ENCODE measurements at places on chromosomes 3 and 15.
A peak's percentile ranks its signal among the peaks of the same experiment; 100 is the strongest.

DNA sequence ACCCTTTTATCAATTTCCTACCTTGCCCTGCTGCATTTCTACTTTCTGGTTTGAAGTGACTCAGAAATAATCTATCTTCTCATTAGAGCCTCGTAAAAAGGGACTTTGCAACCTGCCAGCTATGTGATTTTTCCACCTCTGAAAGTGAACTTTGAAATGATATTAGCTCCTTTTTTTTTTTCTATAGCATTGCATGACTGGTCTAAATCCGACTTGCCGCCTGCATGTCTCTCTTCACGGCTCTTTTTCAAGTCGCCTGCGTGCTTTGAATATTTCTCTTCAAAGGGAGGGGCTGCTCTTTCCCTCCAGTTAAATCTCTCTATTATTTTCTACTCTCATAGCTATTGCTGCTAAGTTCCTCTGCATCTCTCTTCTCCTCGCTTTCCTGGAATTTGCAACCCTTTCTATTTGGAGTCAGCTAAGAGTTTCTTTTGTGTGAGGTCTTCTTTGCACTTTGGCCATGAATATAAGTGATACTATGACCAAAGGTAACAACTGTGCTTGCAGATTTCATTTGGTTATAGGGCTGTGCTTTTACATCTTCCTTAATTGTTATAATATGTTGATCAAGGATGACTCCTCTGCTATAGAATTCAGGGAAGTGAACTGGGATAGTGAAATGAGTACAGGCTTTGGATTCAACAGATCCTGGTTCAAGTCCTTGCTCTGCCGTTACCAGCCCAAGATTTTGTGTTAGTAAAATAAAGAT lies 541.1 kb downstream of the AGBL1 start:
- DNase-seq, result no peak

DNA sequence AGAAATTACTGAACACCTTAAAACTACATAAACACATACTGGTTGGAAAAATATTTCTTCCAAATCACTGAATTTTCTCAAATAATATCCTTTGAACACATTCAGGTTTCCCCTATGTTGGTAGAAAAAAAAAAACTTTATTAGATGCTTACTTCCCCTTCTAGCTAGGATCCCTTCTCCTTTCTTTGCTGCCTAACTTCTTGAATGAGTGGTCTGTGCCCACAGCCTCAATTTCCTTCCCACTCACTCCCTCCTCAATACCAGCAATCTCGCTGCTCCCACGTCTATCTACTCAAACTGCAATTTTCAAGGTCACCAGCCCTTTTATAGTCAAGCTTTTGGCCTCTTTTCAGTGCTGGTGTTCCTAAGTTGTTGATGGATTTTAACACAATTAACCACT lies 8.3 kb downstream of the CD200R1 start:
- DNase-seq, result no peak

- no peak for DNase-seq
These were observed 54.5 kb upstream of the LRIG1 start for GRCh38 chr3:66555214-66555844.

DNA sequence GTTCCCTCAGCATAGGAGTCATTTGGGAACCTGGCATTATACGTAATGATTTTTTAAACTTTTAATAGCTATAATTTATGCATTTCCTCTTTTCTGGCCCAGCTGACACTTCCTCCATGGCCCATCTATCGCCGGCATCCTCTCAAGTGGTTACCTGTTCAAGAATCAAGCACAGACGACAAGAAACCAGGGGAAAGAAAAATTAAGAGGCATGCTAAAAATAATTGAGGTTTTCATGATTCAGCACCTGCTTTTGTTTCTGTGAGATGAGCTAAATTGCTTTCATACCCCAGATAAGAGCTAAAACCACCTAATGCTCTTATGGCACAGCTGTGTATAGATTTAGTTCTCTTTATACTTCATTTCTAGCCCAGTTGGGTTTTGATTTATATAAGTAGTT lies 1.7 kb downstream of the SPCS1 start:
- no peak for DNase-seq

- no peak for DNase-seq
These were observed 24.4 kb downstream of the CORO2B start for GRCh38 chr15:68603216-68603595.

DNA sequence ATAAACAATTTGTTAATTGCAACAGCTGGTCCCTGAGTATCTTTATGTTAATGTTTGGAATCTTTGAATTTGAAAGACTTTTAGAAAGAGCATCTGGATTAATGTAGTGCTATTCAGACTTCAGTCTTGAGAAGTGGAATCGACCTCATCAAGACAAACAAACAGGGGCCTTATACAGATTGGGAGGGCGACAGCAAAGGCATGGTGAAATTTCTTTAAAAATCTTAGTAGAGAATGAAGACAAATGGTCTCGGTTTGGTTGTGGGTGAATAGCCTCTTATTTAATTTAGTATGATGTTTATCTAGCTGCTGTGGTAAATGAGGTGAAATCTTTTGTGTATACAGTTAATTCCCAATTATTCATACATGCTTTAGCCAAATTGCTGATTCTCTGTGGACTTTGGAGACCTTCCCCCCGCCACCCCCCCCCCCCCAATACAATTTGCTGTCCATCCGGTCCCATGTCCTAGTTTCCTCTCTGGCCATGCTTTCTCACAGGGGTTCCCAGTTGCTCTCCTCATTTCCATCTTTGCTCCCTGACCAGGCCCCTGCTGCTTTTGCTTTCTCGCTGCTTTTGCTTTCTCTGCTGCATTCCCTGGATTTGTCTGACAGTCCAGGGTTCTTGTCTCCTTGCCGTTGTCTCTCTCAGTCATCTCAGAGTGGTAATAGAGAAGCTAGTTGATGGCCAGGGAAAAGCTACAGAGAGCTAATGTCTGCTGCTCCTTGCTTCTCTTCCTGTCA lies 135.3 kb downstream of the FNDC3B start:
- DNase-seq, result no peak

DNA sequence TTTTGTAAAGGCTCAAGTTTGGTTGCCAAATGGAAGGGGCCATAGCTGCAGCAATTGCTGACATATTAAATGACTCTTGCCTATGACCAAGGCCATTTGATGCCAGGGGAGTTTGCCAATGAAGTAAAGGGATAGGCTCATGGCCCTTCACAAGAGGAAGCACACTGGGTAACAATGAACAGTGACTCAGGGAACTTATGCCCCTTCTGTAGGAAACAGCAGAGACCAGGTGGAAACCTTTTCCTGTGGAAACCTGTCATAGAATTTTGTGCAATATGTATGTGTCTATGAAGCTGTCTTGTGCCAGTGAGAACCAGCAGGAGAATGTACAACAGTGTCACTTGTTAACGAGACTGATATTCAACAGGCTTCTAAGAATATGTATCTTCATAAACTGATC lies 25.4 kb upstream of the AVEN start:
- DNase-seq, result no peak

GRCh38 chr15:74184582-74185091 lies 11.1 kb downstream of the ISLR start:
- no peak for DNase-seq

DNA sequence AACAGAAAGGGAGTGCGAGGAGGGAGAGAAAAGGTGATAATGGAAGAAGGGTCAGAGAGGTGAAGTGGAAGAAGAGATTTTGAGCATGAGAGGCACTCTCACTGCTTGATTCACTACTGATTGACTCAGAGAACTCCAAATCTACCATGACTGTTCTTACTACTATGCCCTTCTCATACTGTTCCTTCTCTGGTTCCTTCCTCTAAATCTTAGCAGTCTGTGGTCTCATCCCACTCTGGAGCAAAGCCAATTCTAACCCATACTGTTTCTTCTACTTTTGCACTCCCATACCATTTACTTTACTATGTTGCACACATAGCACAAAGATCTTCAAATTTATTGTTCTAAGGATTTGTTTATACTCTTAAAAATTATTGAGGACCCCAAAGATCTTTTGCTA lies 100.8 kb downstream of the DTWD1 start:
- DNase-seq, result no peak

DNA sequence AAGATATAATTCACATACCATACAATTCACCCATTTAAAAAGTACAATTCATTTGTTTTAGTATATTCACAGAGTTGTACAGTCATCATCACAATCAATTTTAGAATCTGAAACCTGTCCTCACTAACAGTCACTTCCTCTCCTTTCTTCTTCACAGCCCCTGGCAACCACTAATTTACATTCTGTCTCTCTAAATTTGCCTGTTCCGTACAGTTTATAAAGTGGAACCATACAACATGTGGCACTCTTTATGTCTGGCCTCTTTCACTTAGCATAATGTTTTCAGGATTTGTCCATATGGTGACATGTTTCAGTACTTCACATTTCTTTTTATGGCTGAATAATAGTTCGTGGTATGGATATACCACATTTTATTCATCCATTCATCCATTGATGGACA lies 22.7 kb downstream of the ERICH6 start:
- no peak for DNase-seq

- DNase-seq, result no peak
These were observed 275.5 kb downstream of the VPS13C start for GRCh38 chr15:61784734-61785133.

DNA sequence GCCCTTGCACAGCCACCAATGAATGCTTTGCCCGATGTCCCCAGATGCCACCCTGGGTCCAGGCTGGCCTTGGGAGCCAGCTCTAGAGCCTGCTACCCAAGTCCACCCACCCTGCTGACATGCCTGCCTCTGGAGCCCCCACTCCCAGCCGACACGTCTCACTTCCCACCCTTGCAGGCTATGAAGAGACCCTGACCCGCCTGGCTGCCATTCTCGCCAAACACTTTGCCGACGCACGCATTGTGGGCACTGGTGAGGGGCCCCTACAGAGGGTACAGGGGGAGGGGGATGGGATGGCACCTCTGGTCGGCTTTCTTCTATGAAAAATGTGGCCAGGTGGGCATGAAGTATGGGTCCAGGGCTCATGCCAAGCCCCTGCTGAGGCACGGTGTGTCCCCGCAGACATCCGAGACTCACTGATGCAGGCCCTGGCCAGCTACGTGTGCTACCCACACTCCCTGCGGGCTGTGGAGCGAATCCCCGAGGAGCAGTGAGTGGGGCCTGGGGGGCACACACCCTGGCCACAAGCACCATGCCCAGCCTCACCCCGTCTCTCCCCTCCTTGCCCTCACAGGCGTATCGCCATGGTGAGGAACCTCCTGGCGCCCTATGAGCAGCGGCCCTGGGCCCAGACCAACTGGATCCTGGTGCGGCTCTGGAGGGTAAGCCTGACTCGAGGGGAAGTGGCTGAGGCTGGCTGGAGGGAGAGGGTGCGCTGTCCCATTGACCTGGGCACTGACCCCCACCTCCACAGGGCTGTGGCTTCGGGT lies 6.0 kb downstream of the AMIGO3 start:
- DNase-seq, result no peak

GRCh38 chr3:39398700-39399099 lies 7.8 kb upstream of the RPSA start:
- no peak for DNase-seq

- no peak for DNase-seq
These were observed 144.3 kb upstream of the PFN2 start for GRCh38 chr3:150114873-150115540.

- no peak for DNase-seq
These were observed 348.6 kb downstream of the ZBBX start for GRCh38 chr3:167031364-167032049.

GRCh38 chr15:79826800-79827199 lies 70.0 kb downstream of the MTHFS start:
- no peak for DNase-seq

DNA sequence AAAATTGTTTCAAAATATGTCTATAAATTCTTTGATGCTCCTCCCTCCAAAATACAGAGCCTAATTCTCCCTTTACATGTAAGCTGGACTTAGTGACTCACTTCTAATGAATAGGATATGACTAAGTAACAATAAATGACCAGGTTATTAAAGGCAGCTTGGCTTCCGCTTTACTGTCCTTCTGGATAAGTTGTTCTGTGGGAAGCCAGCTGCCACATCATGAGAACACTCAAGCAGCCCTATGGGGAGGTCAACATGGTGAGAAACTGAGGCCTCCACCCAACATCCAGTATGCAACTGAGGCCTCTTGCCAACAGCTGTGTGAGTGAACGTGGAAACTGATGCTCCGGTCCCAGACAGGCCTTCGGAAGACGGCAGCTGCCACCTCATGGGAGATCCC lies 247.3 kb upstream of the CHRM5 start:
- DNase-seq, result no peak

GRCh38 chr15:49815950-49816349 lies 195.1 kb downstream of the DTWD1 start:
- DNase-seq, result no peak

- no peak for DNase-seq
These were observed 7.7 kb upstream of the AMOTL2 start for GRCh38 chr3:134381831-134382442.

DNA sequence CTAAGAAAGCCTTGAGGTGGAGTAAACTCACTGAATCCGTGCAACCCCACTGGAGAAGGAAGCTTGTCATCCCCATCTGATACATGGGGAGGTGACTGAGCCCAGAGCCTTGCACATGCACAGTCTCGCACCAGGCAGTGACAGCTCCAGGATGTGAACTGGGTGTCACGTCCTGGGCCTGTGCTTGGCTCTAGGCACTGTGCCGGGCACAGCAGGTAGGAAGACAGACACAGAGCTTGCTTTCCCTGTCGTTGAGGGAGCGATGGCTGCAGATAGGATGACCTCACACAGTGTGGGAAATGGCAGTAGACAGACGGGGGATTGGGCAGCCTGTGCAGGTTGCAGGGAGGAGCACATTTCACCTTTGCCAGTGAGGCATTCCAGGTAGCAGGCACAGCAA lies 12.2 kb upstream of the ATP2B2 start:
- no peak for DNase-seq

GRCh38 chr3:45413172-45413765 lies 24.9 kb downstream of the LARS2 start:
- DNase-seq, result no peak

DNA sequence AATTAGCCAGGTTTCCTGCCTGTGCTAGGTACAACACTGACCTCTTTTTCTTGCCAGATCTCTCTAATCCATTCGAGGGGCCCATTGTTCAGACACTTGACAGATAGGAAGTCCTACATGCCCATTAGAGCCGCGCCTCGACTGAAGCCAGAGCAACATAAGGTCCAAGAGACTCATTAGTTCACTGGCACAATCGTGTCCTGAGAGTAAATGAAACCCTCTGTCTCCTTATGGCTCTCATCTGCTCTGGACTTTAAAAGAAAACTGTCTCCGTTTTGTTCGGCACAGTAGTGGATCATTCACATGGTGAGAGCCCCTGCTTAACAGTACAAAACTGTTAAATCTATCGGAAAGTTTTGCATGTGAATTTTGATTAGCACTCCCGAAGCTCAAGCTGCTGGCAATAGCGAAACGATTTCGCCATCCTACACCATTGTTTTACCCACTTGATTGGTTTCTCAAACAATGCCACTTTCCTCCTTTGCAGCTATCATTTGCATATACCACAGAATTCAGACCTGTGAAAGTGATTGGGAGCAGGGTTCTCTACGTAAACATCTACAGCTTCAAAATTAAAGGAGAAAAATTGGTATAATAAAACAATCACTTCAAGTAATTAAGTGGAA lies 19.0 kb upstream of the C15orf61 start:
- DNase-seq, result no peak

GRCh38 chr15:44775953-44776352 lies 39.6 kb downstream of the TRIM69 start:
- no peak for DNase-seq

- no peak for DNase-seq
These were observed 18.1 kb downstream of the CHSY1 start for GRCh38 chr15:101233651-101234280.

GRCh38 chr3:141093971-141094684 lies 43.0 kb downstream of the SPSB4 start:
- DNase-seq, result no peak

GRCh38 chr3:122410639-122411038 lies 5.2 kb downstream of the WDR5B start:
- DNase-seq, result no peak

GRCh38 chr3:131526801-131527347 lies 24.1 kb upstream of the MRPL3 start:
- DNase-seq, result peak; percentile 22

All from amygdala (tissue), 56 donors.